ENCODE measurements at places on chromosomes 3 and 15. TPM values are rescaled to one million over a fixed set of nuclear protein-coding genes. Genes with fewer than 3 reads are reported as not detected.

GRCh38 chr15:82173108-82173507 lies 89.4 kb downstream of the EFL1 start:
- DNase-seq = no peak

C2CD4A gene
- not detected for total RNA-seq

IL17RC gene
- 35.0 TPM for total RNA-seq

- DNase-seq = no peak
Observed at GRCh38 chr3:66922058-66922457, 76.0 kb upstream of the KBTBD8 start.

GRCh38 chr3:179861953-179862352 lies 174.8 kb downstream of the PEX5L start:
- DNase-seq = no peak

DISP2 gene
- total RNA-seq = 3.0 TPM

DNA sequence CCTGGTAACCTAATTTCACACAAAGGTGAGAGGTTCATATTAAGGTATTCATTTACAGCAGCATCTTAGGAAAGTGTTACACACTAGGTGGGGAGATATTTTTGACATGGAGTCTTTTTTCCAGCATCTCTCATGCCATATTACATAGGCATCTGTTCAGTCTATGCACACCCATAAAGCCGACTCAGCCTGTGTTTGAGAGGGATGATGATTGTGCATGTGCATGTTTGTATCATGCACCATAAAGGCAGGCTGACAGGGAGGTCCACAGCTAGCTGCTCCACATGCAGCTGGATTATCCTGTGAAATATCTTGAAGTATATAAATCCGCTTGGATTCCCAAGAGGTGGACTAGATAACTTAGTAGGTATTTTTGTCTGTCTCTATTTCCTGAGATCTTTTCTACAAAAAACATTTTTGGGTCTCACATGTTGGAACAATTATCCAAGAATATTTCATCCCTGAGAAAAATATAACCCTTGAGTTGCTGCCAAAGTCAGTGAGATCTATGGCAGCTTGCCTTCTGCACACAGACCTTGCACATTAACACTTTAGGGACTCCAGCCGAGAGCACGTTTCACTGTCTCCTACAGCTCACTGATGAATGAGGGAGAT lies 288.4 kb upstream of the DPH6 start:
- no peak for DNase-seq

GRCh38 chr15:32657198-32657883 lies 15.8 kb downstream of the SCG5 start:
- DNase-seq = no peak

DNA sequence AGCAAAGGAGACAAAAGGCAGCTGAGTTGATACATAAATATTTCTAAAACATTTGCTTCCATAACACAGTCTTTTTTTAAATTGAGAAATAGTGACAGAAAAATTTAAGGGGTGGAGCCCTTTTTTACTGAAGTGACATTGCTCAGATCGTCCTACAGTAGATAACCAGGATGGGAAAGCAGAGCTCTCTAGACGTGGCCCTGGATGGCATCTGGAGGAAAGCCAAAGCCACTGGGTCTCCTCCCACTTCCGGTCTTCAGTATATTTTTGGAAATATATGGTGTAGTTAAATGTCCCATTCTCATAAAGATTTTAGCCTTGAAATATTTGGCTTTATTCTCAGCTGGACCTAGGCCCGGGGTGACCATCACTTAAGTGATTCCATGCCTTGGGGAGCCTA lies 326.1 kb downstream of the ZNF621 start:
- DNase-seq = no peak

DNA sequence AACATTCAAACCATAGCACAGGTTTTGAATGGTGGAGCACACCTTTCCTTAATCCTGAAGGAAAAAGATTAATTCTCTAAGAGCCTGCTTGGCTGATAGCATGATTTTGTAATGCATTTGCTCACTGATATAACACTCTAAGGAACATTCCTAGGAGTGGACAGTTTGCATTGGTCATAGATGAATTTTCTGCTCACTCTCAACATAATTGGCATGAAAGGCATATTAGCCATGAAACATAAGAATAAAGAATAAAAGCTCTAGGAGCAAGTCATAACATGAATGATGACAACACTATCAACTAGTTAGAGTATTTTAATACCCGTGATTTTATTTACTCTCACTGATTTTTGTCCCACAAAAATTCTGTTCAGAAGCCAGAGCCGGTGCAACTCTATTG lies 34.3 kb upstream of the LRTM1 start:
- no peak for DNase-seq

NEK10 gene
- total RNA-seq = 11.5 TPM

DNA sequence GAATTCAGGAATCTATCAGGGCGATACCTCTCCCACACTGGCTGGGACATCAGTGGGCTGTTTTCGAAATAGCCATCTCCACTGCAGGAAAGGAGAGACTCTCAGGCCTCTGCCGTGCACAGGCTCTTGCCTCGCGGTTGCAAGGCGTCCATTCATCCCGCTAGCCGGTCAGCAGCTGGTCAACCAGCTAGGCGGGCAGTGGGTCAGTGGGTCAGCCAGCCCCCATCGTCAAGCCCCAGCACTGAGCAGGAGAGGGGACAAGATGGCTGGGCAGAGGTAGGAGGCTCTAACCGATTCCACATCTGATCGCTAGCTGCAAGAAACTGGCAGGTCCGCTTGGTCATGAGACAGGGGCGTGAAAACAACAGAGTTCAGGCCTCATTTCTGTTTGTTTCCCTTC lies 45.1 kb downstream of the MUC4 start:
- no peak for DNase-seq

TADA3 gene
- total RNA-seq = 45.3 TPM

DNA sequence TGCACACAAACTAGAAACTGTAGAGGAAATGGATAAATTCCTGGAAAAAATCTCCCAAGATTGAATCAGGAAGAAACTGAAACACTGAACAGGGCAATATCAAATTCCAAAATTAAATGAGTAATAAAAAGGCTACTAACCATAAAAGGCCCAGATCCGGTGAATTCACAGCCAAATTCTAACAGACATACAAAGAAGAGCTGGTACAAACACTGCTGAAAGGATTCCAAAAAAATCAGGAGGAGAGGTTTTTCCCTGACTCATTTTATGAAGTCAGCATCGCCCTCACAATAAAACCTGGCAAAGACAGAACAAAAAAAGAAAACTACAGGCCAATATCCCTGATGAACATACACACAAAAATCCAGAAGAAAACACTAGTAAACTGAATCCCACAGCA lies 462.4 kb upstream of the THBS1 start:
- no peak for DNase-seq

DNA sequence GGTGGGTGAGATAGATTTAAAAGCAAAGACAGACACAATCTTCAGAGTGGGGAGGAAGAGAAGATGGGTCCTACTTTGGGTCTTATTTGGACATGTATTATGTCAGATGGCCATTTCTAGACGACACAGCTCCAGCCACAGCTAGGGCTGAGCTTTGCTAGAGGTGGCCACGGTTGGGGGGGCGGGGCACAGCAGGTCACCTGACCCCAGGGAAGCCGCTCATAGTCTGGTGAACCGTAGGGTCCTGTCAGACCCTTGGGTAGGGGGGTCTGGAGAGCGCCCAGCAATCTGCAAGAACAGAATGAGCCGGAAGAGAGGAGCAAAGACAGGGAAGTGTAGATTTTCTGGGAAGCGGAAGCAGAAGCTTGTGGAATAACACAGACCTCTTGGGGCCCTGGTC lies 6.6 kb downstream of the EPB42 start:
- DNase-seq = no peak

ANKDD1A gene
- total RNA-seq = 1.8 TPM

- DNase-seq = no peak
Observed at GRCh38 chr3:187665010-187665409, 5.2 kb downstream of the SST start.

- DNase-seq = no peak
Observed at GRCh38 chr3:143644370-143645089, 203.7 kb downstream of the SLC9A9 start.

GRCh38 chr15:71109905-71110304 lies 5.4 kb upstream of the THSD4 start:
- no peak for DNase-seq

MLF1 gene
- 200 TPM for total RNA-seq

FGF12 gene
- total RNA-seq = 325 TPM

SLC6A20 gene
- total RNA-seq = not detected

DNA sequence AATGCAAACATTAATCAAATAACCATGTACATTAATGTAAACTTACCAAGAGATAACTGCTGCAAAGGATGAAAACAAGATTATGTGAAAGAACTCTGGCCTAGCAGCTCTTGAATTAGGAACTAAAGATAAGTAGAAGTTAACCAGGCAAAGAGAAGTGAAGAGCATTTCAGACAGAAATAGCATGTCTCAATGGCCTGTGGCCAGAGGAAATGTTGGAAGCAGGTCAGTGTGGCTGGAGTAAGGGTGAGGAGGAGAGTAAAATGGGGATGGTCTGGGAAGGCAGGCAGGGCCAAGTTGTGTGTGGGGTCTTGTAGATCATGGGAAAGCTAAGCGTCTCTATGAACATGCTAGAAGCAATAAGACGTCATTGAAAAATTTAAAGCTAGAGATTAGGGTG lies 192.4 kb downstream of the CADPS start:
- no peak for DNase-seq

DNA sequence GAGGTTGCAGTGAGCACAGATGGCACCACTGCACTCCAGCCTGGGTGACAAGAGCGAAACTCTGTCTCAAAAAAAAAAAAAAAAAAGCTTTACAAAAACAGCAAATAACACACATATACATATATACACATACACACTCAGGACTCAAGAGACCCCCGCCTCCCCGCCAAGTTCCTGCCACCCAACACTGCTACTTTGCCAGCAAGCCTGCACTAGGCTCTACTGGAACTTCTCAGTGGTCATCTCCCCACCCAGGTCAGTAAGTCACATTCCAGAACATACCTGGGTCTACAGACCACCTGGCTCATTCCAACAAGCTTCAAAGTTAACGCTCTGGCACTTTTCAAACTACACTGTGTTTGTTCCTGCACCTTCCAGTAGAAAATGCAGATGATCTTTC lies 62.3 kb downstream of the SENP2 start:
- no peak for DNase-seq

GRCh38 chr3:9398700-9399336 lies 1.4 kb downstream of the SETD5 start:
- no peak for DNase-seq

DNA sequence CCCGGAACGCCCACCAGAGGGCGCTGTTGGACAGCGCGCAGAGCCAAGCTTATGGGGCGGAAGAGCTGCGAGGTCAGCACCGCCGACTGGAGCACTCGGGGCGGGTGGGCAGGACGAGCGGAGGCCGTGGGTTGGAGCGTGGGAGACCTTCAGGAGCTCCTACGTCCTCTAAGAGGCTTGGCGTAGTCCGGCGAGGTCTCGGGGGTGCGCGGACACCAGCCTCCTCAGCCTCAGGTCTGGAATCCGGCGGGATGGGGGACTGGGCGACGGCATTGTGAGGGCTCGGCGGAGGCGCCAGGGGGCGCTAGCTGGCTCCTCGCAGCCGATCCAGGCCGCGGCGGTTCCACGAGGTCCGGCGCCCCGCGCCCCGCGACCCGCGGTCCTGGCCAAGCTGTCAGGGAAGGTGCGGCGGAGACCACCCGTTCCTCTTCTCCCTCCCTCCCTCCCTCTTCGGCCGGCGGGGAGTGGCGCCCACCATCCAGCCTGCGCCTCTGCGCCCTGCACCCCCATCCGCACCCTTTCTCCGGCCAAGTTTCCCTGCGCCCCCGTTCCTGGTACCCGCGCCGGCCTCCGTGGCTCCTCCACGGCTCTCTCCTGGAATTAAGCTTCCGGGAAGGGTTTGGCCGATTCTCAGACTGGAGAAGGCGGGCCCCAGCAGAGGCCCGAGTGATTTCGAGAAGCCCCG lies 24.3 kb upstream of the POLG start:
- peak; percentile 68 for DNase-seq

DNA sequence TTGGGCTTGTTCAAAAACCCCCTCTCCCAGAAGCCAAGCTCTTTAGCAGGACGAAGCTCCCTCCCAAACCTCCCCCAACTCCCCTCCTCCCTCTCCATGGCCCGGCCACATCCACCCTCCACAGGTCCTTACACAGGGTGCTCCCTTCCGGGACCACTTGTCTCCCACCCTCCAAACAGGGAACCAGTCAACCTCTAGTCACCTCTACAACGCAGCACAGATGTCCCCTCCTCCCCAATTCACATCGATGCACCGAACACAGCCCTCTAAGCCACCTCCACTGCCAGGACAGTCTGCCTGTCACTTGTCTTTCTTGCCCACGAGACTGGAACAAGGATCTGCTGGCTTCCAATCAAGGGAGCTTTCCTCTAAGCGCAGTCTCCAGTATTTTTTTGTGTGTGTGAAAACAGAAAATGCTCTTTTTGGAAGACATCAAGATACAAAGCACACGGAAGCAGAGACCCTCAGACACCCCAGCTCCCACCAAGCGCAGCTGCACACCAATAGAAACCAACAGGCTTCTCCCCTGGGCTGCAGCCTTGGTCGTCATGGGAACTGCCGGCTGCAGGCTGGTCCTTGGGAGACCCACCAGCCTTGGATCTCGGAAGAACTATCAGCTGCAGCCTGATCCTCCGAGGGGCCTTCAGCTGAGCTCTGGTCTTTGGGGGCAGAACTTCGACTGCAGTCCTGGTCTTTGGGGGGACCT lies 26.5 kb downstream of the IQSEC1 start:
- DNase-seq = no peak

GRCh38 chr3:177750436-177750835 lies 553.2 kb upstream of the TBL1XR1 start:
- no peak for DNase-seq

- DNase-seq = no peak
Observed at GRCh38 chr3:113954091-113954685, 6.4 kb downstream of the ZDHHC23 start.

GRCh38 chr3:172181932-172182586 lies 142.7 kb downstream of the FNDC3B start:
- no peak for DNase-seq

- DNase-seq = no peak
Observed at GRCh38 chr3:163708428-163708827, 1369.9 kb downstream of the SI start.

DNA sequence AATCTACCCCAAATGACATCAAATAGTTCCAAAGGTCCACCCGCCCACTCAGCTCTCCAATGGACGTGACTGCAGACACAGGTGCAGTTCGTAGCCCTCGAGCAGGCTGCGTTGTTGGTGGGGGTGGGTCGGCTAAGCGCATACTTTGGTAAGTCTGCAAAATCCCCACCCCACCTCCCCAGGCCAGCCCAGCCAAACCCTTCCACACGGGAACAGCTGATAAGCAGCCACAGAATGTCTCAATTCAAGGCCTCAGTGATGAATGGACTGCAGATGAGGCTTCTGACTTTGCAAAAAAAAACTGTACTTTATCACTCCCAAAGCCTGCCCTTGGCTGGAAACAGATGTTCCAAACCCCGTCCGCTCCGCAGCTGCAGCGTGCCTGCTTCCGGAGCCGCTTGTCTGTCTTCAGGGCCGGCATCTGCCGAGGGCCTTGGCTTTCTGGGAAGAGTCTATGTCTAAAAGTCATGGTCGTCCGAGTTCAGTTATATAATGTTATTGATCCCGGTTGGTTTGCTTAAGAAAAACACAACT lies 38.2 kb downstream of the PCSK6 start:
- peak; percentile 79 for DNase-seq

Measured in left ventricle myocardium inferior (tissue), 1 donor.